ENCODE measurements at places on chromosomes 5 and 9.

GRCh38 chr9:77893706-77894105, 137.9 kb downstream of the GNAQ start:
- no peak for DNase-seq

DNA sequence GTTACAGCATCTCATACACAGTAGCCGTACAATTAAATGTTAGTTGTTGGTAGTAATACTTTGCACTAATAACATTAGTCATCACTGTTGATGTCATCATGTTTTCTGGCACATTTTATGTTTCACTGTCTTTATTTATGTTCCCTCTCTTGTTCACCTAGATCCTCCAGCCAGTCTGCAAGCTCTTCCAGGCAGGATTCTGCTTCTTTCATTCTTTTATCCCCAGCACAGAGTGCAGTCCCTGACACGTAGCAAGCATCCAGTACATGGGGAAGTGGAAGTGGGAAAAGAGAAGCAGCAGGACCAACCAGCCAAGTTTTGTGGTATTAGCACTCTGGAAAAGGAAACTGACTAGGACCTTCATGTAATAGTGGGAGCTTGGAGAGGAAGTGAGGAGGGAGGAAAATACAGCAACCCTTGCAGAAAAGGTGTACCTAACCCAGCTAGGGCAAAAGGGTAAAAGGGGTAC, 89.7 kb upstream of the SLC44A1 start:
- DNase-seq: no peak

GRCh38 chr9:96133321-96134021, 168.5 kb downstream of the HSD17B3 start:
- DNase-seq: no peak

DNA sequence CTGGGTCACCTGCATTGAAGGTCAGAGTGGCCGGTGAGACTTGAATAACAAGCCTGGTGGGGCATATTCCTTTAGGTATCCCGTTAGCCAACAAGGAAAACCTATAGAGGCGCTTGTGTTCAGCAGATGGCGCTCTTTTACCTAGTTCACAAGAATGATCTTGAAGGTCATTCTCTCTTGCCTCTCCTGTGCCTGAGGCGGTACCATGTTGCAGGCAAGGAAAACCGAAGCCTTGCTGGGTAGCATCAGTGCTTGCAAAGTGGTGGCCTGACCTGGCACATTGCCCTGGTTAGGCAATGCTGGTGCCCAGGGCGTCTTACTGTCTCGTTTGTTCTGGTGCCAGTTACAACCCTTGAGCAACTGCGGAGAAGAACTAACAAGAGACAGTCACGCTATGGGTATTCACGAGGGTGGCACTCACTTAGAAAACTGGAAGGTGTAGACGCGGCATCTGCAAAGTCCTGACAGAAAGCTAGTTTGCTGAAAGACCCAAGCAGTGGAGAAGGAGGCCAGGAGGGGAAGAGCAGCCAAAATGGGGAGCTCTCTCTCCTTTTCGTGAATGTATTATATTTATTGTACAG, 56.7 kb downstream of the AOPEP start:
- DNase-seq: peak; percentile 91

DNA sequence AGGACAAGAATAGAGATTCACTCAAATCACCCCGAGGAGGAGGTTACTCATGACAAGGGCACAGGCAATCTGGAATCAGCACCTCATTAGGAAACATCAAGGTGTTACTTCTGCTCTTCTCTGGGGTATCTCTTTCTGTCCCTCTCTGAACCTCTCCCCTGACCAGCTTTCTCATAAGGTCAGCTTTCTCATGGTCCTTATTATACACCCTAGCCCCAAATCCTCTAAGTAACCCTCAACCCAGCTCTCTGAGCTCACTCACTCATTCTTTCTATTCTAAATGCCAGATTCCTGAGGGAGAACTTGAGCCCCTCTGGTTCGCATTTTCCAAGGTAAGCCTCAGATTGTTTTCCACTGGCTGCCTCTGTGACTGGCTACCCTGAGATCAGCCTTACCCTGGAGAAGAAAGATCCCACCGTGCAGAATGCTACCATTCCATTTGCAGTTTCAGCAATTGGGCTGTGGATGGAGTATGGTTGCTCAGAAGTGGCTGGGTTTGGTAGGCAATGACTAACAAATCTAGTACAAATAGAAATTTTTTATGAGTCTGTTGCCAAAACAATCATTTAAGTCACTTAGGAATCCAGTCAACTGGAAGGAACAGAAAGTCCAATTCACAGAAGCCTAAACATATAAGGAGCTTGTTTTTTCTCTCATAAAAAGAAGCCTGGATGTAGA, 9.0 kb upstream of the TIMD4 start:
- DNase-seq: no peak

- DNase-seq: no peak
These were observed 937.2 kb upstream of the TYRP1 start for GRCh38 chr9:11755951-11756350.

DNA sequence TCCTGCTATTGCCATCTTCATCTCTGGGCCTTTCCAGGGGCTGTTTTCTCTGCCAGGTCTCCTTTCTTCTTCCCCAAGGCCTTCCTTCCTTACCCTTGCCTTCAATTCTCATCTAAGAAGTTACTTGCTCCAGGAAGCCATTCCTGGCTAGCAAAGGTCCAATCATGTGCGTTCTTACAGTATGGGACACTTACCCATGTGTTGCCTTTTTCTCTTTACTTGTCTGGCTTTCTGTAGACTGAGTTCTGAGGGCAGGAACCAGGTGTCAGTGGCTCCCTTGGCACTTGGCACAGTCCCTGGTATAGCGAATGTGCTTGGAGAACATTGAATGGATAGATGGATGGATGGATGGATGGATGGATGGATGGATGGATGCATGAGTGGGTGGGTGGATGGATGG, 10.2 kb downstream of the FOXI1 start:
- DNase-seq: no peak

DNA sequence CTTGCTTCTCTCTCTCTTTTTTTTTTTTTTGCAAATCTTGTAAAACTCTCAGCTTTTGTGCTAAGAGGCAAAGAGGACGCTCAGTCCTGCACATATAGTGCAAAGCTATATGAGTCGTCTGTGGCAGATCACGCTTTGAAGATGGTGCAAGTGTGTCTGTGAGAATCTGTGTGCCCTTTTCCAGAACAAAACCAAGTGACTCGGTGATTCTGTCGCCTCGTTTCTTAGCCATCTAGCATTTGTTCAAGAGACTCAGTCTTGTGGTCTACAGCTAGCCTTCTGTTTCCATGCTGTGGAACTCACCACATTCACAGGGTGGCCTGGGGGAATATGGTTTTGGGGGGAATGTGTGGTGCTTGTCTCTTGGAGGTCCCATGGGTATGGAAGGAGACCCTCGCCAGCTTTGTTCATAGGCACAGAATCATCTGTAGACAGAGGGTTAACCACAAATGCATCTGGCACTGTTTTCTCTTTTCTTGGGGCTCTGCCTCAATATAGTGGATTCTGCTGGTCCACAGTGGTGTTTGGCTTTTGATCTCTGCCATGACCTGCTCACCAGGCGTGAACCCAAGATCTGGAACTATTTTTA, 82.1 kb downstream of the C9orf152 start:
- no peak for DNase-seq

DNA sequence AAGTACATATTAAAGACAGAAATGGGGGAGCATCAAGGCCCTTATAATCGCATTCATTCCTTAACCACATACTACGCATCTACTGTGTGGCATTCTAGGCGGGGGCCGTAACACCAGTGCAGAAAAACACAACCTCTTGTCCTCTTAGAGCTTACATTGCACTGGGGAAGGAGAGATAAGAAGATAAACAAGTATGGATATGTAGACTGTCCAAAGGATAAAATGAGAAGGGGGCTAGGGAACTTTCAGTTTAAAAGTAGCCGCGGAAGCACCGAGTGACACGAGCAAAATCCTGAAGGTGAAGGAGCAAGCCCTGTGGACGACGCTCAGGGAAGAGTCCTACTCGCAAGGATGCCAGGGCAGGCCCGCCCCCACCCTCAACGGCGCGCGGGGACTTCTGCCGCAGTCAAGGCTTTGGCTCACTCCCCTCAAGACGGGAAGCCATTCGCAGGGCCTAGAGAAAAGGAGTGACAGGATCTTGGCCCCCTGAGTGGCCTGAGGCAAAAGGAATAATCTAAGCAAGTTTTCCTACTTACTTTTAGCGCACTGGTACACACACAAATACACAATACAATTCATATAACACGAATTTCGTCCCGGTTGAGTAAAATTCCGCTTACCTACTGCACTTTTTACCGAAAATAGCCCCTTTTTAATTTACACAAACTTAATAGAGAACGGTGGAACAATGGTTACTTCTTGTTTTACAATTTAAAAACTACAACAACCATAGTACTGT, 1.3 kb upstream of the NIPBL start:
- peak; percentile 81 for DNase-seq

GRCh38 chr5:145703856-145704255, 131.3 kb downstream of the PRELID2 start:
- no peak for DNase-seq

DNA sequence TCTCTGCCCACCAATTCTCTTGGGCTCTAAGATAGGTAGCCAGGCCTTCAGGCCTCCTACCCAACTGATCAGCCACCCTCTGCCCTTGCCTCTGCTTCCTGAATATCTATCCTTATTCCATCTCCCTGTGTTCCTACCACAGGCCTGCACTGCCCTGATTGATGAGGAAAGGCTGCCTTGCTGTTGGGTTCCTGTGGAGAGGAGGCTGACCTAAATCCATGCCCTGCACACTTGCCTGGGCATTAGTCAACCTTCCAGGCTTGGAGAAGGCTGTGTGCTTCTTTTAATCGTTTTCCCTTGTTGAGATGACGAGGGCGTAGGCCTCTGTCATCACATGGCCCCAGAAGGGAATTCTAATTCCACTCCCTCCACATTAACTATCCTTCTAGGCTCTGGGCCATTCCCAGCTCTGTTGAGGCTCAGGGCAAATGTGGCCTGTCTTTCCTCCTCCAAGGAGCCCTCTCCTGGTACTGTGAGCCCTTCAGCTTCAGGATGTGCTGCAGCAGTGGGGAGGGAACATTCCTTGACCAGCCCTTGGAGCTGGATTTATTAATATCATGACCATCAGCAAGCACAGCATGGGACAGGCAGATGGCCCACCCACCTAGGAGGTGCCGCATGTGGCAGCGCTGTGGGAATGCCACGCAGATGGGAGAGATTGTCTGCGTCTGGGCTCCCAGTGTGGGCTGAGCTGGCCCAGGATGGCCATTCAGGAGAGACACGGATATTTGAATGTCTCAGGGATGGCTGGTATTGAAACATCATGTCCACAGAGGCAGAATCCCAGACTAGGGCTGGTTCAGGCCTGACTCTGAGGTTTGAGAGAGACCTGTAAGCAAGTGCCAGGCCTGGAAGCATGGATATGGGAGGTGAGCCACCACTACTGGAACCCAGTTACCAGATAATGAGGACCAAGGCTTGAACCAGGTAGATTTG, 40.9 kb downstream of the ANGPTL2 start:
- no peak for DNase-seq

DNA sequence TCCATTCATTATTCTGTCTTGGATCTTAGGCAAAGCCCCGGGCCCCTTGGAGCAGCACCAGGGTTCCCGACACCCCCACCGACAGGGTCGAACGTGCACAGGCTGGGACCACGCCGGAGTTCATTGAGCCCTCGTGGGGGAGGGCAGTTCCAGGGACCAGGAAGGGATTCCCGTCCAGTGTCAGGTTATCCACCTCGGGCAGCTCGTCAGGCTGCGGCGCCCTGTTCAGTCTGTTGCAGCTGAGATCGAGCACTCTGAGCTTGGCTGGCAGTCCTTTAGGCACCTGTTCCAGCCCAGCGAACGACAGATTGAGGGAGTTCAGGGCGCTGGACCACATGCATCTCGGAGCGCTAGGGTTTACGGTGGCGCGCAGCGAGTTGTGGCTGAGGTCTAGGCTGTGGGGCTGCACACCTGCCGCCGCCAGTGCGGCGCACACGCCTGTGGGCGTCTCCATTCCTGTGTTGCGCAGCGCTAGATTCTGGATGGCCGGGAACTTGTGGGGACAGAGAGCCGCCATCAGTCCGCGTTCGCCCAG, 1.1 kb downstream of the CD14 start:
- DNase-seq: no peak

- no peak for DNase-seq
These were observed 231.7 kb downstream of the FBXL7 start for GRCh38 chr5:15731699-15732098.

GRCh38 chr9:126722922-126723806, 81.7 kb upstream of the ZBTB43 start:
- no peak for DNase-seq

GRCh38 chr9:96331236-96331947, 29.4 kb upstream of the HSD17B3 start:
- no peak for DNase-seq

DNA sequence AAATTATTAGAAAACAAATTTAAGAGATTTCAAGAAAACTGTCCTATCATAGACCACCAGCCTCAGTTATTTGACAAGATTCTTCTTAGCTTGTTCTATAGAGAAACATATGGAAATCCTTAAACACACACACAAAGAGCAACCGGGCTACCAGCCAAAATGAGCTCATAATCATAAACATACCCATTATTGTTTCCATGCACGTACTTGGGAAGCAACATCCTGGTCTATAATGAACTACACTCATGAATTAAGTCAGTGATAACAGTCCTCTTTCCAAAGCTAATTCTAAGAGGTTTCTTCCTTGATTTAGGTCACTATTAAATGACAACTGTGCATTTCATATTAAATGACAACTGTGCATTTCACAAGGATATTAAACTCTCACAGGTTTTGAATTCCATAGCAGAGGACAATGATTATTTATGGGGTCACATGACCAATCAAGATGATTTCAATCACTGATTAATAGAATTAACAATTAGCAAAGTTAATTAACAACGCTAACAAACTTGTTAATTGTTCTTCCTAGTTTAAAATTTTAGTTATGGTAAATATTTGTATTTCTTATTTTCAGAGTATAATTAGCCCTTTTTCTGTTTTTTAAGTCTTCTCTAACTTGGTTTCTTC, 77.0 kb downstream of the OXCT1 start:
- no peak for DNase-seq

- no peak for DNase-seq
These were observed 466.4 kb upstream of the SMC2 start for GRCh38 chr9:103627731-103628130.

DNA sequence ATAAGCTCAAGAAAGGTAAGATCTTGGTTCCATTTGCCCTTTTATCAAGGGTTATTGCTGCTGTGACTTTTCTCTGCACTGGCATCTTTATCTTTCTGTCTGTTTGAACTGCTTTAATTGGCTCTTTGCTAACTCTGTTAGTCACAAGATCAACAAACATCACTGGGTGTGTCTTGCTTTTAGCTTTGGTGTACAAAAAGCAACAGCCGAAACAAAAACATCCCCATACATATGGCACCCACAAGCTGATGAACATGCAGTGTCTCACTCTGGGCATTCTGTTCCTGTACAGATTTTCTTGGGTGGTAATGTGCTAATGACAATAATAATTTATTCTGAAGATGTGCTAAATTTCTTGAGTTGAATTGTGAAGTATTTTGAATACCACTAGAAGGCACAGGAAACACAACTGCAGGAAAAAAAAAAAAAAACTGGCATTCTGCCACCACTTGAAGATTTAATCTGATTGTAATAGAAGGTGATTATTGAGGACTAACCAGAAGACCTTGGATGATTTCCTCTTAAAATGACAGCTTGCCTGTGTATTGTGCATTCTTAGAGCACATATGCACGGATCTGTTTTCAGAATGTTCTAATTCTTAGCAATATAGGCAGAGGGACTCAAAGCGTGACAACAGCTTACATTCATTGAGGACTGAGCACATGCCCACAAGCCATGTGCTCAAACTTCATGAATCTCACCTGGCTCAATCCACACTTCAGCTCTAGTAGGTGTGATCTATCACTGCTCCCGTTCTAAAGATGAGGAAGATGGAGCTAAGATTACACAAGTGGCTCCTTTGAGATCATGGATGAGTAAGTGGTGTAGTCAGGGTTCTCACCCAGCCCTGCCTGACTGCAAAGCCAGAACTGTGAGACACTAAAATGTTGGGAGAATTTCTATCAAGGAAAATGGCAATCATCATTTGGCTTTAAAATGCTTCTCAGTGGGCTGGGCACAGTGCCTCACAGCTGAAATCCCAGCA, 96.4 kb downstream of the EBF1 start:
- no peak for DNase-seq
